ENCODE measurements at places on chromosomes 4 and X.

- DNase-seq: no peak
Measured at GRCh38 chr4:82419451-82419850, 10.8 kb downstream of the HNRNPDL start.

DNA sequence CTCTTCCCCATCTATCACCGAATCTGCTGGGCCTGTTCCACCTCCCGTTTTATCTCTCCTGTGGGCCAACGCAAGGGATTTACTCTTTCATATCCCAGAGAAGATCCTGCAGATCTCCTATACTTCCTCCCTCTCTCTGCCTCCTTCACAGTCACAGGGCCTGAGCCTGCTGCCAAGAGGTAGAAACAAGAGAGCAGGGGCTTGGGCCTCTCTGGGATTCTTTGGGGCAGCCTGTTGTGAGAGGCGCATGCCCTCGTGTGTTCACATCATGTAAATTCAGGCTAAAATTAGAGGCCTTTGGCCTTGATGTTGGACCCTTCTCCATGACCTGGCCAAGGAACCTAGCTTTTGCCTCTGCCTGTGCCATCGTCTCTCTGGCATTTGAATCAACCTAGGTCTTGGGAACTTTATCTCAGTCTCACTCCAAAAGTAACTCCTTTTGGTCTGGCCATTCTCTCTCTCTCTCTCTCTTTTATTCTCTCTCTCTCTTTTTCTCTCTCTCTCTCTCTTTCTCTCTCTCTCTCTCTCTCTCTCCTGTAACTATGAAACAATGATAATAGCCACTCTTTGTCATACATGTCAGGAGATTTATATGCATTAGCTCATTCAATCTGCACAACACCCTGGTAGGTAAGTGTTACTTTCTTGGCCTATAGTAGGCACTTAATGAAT, 20.0 kb upstream of the EFNB1 start:
- DNase-seq: no peak

DNA sequence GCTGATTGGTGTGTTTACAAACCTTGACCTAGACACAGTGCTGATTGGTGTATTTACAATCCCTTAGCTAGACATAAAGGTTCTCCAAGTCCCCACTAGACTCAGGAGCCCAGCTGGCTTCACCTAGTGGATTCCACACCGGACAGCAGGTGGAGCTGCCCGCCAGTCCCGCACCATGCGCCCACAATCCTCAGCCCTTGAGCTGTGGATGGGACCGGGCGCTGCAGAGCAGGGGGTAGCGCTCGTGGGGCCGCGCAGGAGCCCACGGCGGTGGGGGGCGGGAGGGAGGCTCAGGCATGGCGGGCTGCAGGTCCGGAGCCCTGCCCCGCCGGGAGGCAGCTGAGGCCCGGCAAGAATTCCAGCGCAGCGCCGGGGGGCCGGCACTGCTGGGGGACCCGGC, 30.7 kb downstream of the MEPE start:
- DNase-seq: no peak

DNA sequence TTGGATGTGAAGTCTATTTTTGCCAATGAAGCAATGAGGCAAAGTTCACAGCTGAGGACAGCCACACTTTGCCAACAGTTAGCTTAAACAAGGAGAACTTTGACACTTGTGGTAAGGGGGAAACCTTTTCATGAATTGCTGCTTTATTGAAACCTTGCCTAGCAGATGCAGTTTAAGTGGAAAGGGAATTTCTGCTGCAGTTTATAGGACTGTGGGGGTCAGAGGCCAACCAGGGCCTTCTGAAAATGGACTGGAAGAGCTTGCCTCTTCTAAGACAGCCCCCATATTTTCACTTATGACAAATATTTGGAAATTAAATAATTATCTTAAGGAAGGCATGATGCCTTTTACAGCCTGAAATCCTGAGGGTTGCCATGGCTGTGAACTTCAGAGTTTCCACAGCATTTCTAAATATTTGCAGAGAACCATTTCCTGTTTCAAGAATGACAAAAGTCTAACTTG, 550.3 kb downstream of the RAB28 start:
- no peak for DNase-seq

GRCh38 chr4:47899639-47900038, 14.7 kb downstream of the NFXL1 start:
- DNase-seq: no peak

DNA sequence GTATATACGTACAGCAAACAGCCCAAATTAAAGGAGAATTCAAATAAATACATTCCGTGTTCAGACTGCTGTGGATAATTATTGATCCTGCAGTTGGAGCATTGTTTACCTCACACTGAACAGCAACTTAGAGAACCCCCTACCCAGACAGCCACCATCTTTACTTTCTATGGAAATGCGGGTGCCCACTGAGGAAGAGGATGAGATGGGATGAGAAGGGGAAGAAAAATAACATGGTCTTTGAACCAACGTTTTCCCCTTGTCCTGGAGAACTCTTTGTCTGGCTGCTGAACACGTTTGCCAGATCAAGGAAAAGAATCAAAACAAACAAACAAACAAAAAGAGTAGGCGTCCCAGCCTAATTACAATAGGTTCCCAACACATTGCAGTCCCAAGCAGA, 1.5 kb downstream of the TSPAN5 start:
- DNase-seq: no peak

- DNase-seq: no peak
Measured at GRCh38 chr4:78767350-78767749, 8.8 kb upstream of the BMP2K start.

GRCh38 chr4:48998440-48998839, 12.4 kb downstream of the CWH43 start:
- no peak for DNase-seq

DNA sequence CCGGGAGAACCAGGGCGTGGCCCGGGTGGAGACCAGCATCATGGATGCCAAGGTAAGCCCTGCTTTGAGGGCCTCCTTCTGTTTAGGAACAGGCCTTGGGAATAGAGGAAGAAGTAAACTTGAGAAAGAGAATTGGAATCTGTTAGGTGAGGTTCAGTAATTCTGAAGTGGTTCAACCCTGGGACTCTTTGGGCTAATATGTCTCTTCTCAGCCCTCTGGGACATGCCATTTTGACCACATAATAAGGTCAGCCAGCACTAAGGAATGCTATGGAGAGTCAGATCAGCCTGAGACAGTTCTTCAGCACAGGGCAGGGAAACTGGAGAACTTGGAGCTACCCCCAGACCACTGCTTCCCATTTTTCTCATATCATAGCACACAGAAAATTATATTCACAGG, 63.3 kb upstream of the PRPS1 start:
- DNase-seq: no peak

DNA sequence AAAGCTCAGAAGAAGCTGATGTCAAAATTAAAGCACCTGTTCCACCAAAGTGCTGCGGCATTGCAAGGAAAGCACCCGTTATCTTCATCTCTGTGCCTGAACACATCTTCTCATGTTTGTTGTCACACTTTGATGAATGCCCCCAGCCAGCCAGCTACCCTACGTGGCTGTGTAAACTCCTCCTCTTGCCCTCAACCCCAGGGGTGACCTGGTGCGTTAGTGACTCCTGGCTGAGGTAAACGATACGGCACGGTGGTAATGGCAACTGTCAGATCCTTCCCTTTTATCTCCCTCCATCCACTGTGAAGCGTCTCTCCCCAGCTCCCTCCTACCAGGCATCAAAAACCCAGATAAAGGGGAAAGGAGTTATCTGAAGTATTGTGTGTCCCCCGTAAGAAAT, 90.6 kb upstream of the WWC2 start:
- no peak for DNase-seq

- DNase-seq: no peak
Measured at GRCh38 chrX:19702856-19703255, 184.5 kb downstream of the SH3KBP1 start.

- no peak for DNase-seq
Measured at GRCh38 chr4:128256539-128256938, 31.1 kb downstream of the PGRMC2 start.

DNA sequence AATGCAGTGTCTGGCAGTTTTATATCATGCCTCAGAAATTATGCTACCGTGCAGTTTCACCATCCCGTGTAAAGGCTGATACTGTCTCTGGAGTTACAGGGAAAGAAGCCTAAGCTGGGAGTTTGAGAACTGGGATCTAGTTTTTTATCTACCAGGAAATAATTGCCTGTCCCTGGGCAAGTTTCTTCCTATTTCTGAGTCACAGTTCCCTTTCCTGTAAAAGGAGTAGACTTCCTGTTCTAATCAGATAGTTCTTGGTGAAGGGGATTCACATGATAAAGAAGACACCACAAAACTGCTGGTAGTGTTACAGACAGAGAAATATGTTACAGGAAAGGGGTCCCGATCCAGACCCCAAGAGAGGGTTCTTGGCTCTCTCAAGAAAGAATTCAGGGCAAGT, 17.1 kb downstream of the HERC3 start:
- no peak for DNase-seq

- DNase-seq: no peak
Measured at GRCh38 chrX:16826207-16826606, 39.9 kb downstream of the TXLNG start.

DNA sequence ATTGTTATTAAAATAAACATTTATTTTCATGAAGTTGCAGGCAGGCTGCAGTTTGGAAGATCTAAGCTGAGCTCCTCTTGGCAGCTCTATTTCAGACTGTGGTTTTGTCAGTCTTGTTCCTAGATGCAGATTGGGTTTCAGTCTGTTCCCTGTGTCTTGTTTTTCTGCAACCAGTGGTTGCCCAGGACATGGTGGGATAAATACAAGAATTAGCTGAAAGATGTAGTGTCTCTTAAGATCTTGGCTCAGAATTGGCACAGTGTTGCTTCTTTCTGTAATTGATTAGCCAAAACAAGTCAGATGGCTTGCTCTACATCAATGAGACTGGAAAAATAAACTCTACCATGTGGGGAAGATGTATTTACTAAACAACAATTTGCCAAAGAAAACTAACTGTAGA, 283.0 kb upstream of the BOD1L1 start:
- no peak for DNase-seq

DNA sequence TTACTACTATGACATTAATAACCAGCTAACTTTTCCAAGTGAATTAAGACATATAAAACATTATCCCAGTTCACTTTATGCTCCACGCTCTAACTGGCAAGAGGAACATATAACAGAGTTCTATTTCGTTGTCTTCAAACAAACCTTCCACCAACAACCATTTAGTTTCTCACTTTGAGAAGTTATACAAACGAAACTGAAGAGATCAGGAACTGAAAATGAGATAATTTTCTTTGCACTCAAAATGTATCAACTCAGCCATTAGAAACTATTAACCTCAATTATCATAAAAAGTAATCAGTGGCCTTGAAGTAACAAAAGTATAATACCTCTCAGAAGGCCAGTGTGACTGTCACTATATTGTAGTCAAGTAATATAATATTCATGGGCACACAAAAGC, 70.1 kb downstream of the CHM start:
- DNase-seq: no peak

DNA sequence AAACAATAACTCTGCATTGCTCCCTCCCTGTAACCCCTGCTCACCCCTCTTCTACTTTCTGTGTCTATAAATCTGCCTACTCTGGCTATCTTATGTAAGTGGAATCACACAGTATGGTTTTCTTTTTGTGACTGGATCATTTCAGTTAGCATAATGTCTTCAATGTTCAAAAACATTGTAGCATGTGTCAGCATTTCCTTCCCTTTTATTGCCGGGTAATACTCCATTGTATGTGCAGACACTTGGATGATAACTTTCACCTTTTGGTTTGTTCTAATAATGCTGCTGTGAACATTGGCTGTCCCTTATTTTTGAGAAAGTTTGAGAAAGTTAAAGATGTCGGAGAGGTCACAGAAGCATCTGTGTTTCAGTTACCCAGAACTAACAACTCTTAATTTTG, 60.6 kb upstream of the TLR2 start:
- DNase-seq: no peak

- DNase-seq: peak; percentile 58
Measured at GRCh38 chr4:10115797-10116568, 616 bp downstream of the WDR1 start.

GRCh38 chrX:154378059-154378798, 866 bp upstream of the EMD start:
- peak; percentile 15 for DNase-seq

DNA sequence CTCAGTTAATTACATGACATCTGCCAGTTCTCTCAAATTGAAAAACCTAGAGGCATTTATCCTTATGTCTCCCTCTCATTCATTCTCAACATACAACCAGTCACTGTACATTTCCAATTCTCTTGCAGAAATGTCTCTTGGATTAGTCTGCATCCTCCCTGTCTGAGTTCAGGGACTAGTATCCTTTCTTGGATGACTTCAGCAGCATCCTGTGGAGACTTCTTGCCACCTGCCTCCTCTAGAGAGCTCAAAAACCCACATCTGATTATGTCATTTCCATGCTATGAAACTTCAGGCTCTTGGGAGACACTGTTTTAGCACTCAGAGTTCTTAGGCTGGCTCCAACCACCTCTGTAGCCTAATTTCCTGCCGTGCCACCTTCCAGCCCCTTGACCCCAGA, 515.1 kb upstream of the DIPK2B start:
- DNase-seq: no peak

GRCh38 chr4:102554482-102554881, 53.3 kb downstream of the NFKB1 start:
- DNase-seq: no peak

DNA sequence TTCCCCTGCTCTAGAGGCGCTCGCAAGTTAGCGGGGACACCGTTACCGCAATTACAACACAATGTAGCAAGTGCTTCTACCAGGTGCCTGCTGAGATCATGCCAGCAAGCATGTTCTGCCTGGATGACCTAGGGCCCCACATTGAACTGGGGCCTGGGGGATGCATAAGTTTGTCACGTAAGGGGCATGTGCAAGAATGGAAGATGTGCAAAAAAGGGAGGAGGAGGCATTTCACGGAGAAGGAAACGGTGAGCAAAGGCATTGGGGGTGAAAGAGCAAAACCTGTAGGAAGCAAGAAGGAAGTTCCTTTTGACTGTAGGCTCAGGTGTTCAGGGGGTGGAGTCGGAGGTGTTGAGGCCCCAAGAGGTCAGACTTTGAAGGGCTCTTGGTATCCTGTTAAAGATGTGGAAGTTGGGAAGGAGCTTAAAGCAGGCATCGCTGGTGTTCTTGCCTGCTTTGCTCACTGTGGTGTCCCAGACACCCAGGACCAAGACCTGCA, 602 bp upstream of the SCARB2 start:
- DNase-seq: no peak

DNA sequence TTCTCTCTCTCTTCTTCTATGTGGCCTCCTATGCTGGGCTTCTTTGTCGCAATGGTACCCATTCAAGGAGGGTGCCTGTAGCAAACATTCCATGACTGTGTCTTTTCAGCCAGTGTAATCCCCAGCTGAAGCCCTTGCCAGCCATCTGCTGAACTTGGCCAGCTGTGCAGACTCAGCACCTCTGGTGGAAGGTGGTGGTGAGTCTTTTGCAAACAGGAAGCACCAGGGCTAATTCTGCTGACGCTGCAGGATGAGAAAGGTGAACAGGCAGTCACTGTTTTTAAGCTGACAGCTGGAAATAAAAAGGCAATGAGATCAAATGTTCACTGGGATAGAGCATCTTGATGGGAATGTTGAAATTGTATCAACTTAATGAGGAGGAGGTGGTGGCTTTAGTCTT, 298.7 kb upstream of the CLNK start:
- no peak for DNase-seq

GRCh38 chr4:181525634-181526033, 717.6 kb upstream of the TENM3 start:
- DNase-seq: no peak

All from activated CD8-positive, alpha-beta memory T cell treated with anti-CD3 and anti-CD28 coated beads for 1 hour (primary cell).